GM20000 (cell line): ENCODE measurements at places on chromosomes 12 and 14.

DNA sequence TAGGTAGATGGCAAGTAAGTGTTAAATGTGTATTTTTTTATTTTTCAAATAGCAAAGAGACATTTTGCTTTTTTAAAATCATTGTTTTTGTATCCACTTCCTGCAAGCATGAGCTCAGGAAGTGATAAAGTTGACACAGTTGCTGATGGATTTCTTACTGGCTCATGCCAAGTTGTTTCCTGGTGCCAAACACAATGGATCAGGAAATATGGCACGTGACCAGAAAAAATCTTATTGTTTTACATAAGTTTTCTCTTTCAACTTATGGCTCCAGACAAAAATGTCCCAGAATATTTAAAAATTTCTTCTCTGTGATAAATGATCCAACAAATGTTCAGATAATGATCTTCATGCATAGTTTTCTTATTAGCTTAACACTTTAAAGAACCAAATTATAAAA is 1279.1 kb upstream of the FLRT2 start:
- DNase-seq = no peak

DNA sequence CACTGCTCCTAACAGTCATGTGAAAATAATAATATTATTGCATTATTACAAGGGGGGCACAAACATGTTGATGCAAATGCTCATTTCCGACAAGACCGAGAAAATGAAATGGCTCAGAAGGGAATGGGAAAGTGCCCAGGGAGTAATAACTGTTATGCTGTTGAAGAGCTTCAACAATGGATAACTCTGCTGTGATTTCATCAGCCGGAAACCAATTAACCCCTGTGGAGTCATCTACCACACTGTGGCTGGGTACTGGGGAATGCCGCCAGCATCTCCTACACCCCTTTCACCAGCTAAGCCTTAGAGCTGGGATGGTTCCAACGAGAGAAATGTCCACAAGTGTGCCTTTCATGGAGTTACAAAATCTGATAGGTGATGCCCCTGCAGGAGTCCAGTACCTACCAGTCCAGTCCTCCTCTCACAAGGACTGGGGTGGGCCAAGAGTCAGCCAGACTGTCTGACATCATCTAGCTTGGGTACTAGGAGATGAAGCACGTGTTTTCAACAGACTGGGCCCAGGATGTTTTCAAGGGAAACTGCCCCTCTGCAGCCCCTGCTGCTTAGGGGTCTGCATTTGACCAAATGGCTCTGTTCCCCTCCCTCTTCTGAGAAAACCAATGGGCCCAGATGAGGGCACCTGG is 509.3 kb upstream of the CCDC196 start:
- no peak for DNase-seq

DNA sequence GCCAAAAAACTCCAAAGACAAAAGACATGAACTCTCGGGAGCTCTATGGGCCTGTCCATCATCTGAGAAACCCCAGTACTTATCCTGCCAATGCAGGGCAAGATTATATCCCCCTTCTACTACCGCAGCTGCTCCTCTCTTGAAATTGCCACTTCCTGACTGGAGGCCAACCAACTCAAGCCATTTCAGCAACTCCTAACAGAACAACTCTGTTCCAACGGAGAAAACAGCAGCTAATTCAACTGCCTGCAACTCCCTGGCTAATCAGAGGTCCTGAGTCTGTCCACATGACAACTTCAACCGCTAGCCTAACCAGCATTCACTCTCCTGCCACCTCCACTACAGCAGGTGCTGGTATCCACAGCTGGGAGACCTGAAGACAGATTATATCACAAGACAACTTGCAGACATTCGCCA is 24.1 kb downstream of the CEP83 start:
- DNase-seq = no peak

GRCh38 chr12:48681710-48682532 is at the start of gene KANSL2:
TSS of gene KANSL2 (minus strand) at chr12:48682238. CDS start at chr12:48681632, 606 bp downstream.
- peak; percentile 96 for DNase-seq

GRCh38 chr14:104268295-104268694 is 129.9 kb downstream of the KIF26A start:
- no peak for DNase-seq

GRCh38 chr14:94571395-94571794 is 9.8 kb upstream of the SERPINA5 start:
- no peak for DNase-seq

- no peak for DNase-seq
Measured at GRCh38 chr14:96269359-96269710, 13.3 kb downstream of the BDKRB1 start.

GRCh38 chr14:65170318-65170717 is 68.0 kb upstream of the MAX start:
- DNase-seq = no peak

DNA sequence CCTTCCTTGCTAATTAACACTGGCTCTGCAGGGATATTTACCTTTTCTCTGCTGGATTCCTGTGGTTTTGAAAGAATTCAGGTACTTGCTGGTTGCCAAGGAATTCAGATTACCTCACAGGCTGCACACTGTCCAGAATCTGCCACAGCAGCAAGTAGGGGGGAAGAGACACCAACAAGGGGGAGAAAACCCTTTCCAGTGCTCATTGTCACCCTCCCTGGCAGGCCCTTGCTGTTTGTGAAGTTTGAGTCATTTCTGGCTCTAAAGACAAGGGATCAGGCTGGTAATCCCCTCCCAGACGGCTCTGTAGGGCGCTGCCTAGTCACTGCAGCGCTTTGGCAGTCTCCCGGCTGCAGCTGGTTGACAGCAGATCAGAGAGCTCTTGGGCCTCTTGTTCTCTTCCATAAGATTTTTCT is 50.8 kb downstream of the TTLL5 start:
- peak; percentile 25 for DNase-seq

DNA sequence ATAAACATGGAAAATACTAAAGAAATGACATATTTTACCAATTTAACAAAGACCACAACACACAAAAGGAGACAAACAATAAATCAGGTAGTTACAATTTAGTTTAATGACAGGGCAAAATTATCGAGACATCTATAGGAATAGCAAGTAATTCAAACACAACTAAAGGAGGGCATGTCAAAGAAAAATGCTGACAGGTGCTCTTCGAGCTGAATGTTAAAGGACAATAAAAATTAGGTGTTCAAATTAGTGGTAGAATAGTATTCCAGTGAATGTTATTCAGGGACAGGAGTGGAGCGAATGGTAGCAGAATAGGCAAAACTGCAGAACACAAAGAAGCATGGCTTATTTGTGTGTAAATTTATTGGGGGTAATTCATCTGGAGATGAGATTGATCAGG is 1004.3 kb upstream of the FBXO33 start:
- DNase-seq = no peak
